ENCODE measurements at places on chromosomes 7 and 10.

DNA sequence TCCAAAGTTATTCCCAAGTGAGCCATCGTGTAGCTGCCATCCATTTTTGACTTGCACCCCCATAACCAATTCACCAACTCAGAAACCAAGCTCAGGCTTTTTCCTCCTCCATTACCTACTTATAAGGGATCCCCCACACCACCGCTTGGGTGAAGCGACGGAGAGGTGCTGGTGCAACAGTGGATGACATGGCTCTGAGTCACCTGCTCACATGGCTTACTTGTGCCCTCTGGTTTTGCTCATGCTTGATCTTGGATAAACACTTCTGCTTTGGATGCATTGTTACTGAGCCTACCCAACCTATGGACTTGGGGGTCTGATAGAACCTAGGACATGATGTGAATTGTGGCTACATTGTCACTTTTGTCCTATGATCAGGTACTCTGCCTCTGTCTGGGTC, 12.0 kb upstream of the AKR1B1 start:
- no peak for DNase-seq

GRCh38 chr10:110413049-110413783, 84.5 kb upstream of the DUSP5 start:
- no peak for DNase-seq

- DNase-seq = peak; percentile 13
Measured at GRCh38 chr7:129664029-129665012, 52.8 kb downstream of the NRF1 start.

DNA sequence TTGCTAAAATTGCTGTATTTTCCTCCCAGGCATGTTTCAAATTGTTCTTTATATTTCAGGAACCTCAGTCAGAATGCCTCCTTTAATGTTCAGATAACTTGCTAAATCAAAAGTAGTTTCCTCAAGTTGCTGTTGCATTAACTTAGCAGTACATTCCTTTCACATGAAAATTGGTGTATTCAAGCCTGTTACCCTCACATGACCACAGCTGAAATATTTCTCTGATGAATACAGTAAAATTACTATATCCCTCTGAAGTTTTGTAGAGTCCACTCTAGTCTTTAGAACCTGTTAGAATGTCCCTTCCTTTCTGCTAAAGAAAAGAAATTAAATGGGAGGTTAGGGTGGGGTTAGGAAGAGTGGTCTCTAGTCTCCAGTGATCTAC, 24.5 kb upstream of the C1GALT1 start:
- no peak for DNase-seq

DNA sequence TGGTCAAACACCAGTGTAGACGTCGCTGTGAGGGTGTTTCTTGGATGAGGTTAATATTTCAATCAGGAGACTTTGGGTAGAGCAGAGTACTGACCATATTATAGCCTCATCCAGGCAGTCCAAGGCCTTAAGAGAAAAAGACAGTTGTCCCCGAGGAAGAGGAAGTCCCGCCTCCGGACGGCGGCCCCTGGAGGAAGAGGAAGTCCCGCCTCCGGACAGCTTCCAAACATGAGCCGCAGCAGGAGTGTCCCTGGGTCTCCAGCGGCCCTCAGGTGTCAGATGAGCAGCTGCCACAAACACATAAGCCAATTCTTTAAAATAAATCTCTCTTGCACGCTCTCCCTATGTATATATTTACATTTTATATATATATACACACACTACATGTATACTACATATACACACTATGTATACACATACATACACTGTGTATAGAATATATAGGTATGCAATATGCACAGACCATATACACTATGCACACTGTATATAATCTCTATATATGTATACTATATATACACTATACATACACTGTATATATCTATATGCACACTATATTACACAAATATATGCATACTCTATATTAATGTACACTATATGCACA, 37.5 kb downstream of the PWWP2B start:
- peak; percentile 55 for DNase-seq
